ENCODE measurements at places on chromosomes 1 and 21. TPM values are rescaled to one million over a fixed set of nuclear protein-coding genes. Genes with fewer than 3 reads are reported as not detected.

XKR8 gene
- 5.7 TPM for total RNA-seq

MAN1C1 gene
- total RNA-seq = 14.8 TPM

FAM177B gene
- not detected for total RNA-seq

TIE1 gene
- total RNA-seq = 38.9 TPM

B4GALT2 gene
- 35.5 TPM for total RNA-seq

B3GALT2 gene
- 48.6 TPM for total RNA-seq

UBL4B gene
- total RNA-seq = not detected

AMY1A gene
- total RNA-seq = not detected

NMNAT1 gene
- 14.9 TPM for total RNA-seq

SHC1 gene
- total RNA-seq = 102 TPM

OR2T6 gene
- total RNA-seq = not detected

KCNC4 gene
- total RNA-seq = 8.7 TPM

INAVA gene
- total RNA-seq = not detected

C8B gene
- not detected for total RNA-seq

USH2A gene
- 1.7 TPM for total RNA-seq

LHX8 gene
- not detected for total RNA-seq

FRRS1 gene
- 3.8 TPM for total RNA-seq

CHIT1 gene
- total RNA-seq = 0.63 TPM

TOMM20 gene
- total RNA-seq = 95.7 TPM

C4BPB gene
- 2.4 TPM for total RNA-seq

OR6K3 gene
- not detected for total RNA-seq

CD34 gene
- total RNA-seq = 115 TPM

CYP4B1 gene
- 15.6 TPM for total RNA-seq

SYTL1 gene
- total RNA-seq = 0.81 TPM

SPATA17 gene
- total RNA-seq = 1.8 TPM

SELL gene
- total RNA-seq = 3.0 TPM

CD53 gene
- total RNA-seq = 19.8 TPM

FMO2 gene
- total RNA-seq = 41.7 TPM

CRP gene
- not detected for total RNA-seq

PLA2G4A gene
- 6.7 TPM for total RNA-seq

KCNN3 gene
- 3.2 TPM for total RNA-seq

OR10J1 gene
- total RNA-seq = not detected

SPRR2F gene
- total RNA-seq = not detected

LCE2A gene
- total RNA-seq = not detected

NTNG1 gene
- total RNA-seq = 0.26 TPM

TNNT2 gene
- total RNA-seq = 5,317 TPM

IRF2BP2 gene
- total RNA-seq = 98.0 TPM

KIF26B gene
- total RNA-seq = 0.12 TPM

NEGR1 gene
- total RNA-seq = 18.8 TPM

VAMP3 gene
- total RNA-seq = 81.4 TPM

OSBPL9 gene
- 39.3 TPM for total RNA-seq

S100B gene
- 12.8 TPM for total RNA-seq

HTR1D gene
- total RNA-seq = not detected

DIRAS3 gene
- total RNA-seq = 12.3 TPM

PTGS2 gene
- 1.4 TPM for total RNA-seq
